ENCODE measurements at places on chromosomes 16 and 17.

DNA sequence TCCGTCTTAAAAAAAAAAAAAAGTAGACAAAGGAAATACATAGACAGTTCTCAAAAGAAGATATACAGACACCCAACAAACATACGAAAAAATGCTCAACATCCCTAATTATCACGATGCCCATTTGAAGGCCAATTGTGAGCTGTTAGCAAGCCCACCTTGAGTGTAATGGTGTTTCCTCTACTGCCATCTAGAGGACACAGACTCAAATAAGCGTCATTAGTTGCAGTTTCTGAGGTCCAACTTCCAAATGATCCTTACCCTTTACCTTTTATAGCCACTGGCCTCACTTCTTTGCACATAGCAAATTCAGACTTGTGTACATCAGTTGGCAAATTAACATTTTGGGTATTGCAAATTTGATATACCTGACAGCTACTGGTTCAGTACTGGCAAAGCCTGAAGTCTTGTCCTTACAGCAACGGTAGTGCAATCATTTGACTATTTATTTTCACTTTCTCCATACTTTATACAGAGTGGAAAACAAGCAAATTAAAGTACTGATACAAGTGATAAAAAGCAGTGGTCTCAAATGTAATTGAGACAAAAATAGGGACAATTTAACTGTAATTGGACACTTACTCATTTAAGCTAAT lies 536.3 kb upstream of the EEF2KMT start:
- no peaks in the 10 kb centered on the region for H3K27me3 ChIP-seq
- no peak for DNase-seq
- H3K4me3 ChIP-seq = no peak overlapping the region

DNA sequence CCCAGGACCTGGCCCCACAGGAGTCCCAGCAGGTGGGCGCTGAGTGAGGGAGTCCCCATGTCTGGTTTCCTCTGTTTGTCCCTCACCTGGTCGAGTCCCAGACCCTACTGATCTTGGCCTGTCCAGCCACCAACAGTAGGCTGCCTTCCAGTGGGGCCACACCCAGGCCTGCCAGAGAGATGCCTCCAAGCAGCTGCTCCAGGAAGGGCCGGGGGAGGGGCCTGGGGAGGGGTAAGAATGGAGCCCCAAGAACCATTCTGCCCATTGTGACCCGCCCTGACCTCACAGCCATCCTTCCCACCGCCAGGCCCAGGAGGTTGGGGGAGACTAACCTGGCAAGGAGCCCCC lies 736 bp downstream of the SPATA20 start:
- peak overlapping the region; percentile 93 for H3K27ac ChIP-seq
- H3K36me3 ChIP-seq = peaks cover 4% of the 10 kb centered on the region
- no peaks in the 10 kb centered on the region for H3K27me3 ChIP-seq
- peak overlapping the region; percentile 61 for H3K4me3 ChIP-seq
- peaks cover 21% of the 10 kb centered on the region for H3K4me1 ChIP-seq

GRCh38 chr17:76434870-76435269 lies 18.1 kb downstream of the UBE2O start:
- H3K27me3 ChIP-seq = no peaks in the 10 kb centered on the region
- no peak overlapping the region for H3K4me3 ChIP-seq

DNA sequence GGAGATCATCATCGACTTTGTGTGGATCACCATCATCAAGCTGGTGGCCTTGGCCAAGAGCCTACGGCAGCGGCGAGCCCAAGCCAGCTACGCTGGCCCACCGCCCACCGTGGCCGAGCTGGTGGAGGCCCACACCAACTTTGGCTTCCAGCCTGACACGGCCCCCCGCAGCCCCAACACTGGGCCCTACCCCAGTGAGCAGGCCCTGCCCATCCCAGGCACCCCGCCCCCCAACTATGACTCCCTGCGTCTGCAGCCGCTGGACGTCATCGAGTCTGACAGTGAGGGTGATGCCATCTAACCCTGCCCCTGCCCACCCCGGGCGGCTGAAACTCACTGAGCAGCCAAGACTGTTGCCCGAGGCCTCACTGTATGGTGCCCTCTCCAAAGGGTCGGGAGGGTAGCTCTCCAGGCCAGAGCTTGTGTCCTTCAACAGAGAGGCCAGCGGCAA lies 72.5 kb downstream of the COG7 start:
- no peaks in the 10 kb centered on the region for H3K27me3 ChIP-seq
- DNase-seq = no peak
- H3K36me3 ChIP-seq = no peaks in the 10 kb centered on the region
- H3K4me1 ChIP-seq = no peaks in the 10 kb centered on the region

DNA sequence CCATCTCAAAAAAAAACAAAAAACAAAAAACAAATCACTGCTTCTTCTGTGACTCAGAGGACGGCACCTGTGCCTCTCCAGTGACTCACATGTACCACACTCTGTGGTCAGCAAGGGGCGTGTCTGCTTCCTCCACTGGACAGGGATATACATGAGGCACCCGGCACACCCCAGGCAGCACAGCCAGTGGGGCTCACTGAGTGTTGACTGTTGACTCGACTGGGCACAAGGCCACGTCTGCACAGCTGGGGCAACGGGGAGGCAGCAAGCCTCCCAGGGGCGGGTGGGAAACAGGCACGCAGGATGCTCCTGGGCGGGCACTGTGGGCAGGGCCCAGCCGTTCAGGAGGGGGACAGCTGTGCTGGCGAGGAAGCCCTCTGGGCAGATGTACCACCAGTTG lies 64.1 kb downstream of the TIMM22 start:
- no peak overlapping the region for H3K4me3 ChIP-seq
- DNase-seq = no peak
- no peak overlapping the region for H3K27ac ChIP-seq
- H3K4me1 ChIP-seq = peaks cover 4% of the 10 kb centered on the region
- H3K36me3 ChIP-seq = peaks cover 50% of the 10 kb centered on the region
- no peaks in the 10 kb centered on the region for H3K27me3 ChIP-seq

GRCh38 chr17:16886655-16887322 lies 85.1 kb downstream of the TNFRSF13B start:
- H3K4me1 ChIP-seq = no peaks in the 10 kb centered on the region
- no peak overlapping the region for H3K27ac ChIP-seq
- H3K27me3 ChIP-seq = no peaks in the 10 kb centered on the region
- no peaks in the 10 kb centered on the region for H3K36me3 ChIP-seq

GRCh38 chr17:28926786-28927185 lies 23.9 kb upstream of the DHRS13 start:
- no peak overlapping the region for H3K4me3 ChIP-seq
- peaks cover 28% of the 10 kb centered on the region for H3K4me1 ChIP-seq
- no peak for DNase-seq

GRCh38 chr17:80694992-80695912 lies 150.6 kb downstream of the RPTOR start:
- H3K4me1 ChIP-seq = peaks cover 21% of the 10 kb centered on the region
- no peak overlapping the region for H3K4me3 ChIP-seq
- H3K27me3 ChIP-seq = no peaks in the 10 kb centered on the region
- DNase-seq = no peak
- no peaks in the 10 kb centered on the region for H3K36me3 ChIP-seq

DNA sequence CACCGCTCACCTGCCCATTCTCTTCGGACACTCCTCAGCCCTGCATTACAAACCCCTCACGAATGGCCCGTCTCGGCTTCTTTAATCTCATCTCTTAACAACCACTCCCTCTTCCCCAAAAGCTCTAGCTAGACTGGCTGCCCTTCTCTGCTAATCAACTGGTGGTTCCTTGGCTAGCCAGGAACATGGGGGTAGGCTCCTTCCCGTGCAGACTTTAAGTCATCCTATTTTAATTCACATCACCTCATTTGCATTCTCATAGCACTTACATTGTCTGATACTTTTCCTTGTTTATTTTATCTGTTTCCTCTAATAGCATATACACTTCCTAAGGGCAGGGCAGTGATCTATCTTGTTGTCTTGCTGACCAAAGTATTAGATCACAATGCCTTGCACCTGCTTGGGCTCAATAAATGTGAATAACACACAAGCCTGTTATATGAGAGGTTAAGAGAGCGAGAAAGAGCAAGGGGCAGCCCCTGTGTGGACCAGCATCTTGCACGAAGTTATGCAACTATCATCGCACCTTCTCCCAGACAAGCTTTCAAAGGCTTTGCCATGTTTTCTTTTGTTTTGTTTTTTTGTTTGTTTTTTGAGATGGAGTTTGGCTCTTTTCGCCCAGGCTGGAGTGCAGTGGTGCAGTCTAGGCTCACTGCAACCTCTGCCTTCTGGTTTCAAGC lies 9.8 kb downstream of the TP53 start:
- H3K27ac ChIP-seq = no peak overlapping the region
- H3K36me3 ChIP-seq = peaks cover 6% of the 10 kb centered on the region

DNA sequence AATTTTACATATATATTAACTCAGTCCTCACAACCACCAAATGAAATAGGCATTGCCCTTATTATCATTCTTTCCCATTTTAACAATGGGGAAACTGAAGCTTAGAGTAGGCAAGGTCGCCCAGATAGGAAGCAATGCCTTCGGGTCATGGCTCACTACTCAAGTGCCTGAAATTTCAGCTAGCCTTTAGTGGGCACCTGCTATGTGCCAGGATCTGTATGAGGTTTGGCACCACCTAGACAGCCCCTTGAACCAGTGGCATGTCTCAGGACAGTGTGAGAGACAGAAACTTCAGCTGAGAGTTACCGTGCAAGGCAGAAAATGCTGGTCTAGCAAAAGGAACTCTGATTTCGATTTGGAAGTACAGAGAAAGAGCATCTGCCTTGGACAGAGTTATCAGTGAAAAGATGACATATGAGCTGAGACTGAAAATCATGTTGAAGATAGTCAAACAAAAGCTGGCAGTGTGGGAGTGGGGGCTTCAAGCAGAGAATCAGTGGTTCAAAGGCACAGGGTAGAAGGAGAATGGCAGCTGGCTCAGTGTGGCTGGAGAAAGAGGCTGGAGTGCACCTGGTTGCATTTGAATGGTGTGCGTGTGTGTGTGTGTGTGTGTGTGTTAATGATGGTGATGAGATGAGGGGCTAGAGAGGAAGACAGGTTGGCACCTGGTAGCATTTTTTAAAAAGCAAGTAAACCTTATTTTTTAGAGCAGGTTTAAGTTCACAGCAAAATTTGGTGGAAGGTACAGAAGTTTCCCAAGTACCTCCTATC lies 29.1 kb downstream of the CDH13 start:
- H3K36me3 ChIP-seq = no peaks in the 10 kb centered on the region
- H3K27me3 ChIP-seq = no peaks in the 10 kb centered on the region
- H3K4me3 ChIP-seq = no peak overlapping the region
- H3K27ac ChIP-seq = no peak overlapping the region
- peaks cover 29% of the 10 kb centered on the region for H3K4me1 ChIP-seq

DNA sequence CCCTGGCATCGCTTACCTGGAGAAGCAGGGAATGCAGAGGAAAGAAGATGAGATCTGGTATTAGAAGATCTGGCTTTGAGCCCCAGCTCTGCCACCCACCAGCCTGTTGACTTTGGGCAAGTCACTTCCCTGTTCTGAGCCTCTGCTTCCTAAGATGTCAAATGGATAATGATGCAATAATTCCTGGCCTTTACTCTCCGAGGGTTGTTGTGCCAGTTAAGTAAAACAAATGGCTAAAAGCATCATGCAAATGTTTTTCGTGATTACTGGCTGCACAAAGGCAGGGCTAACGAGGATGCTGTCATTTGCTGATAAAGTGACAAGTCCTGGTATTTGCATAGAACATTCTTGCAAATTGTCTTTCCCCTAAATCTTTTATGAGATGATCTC lies 1.3 kb upstream of the ZNF821 start:
- H3K36me3 ChIP-seq = peaks cover 7% of the 10 kb centered on the region
- no peak overlapping the region for H3K27ac ChIP-seq
- no peak for DNase-seq
- no peaks in the 10 kb centered on the region for H3K27me3 ChIP-seq
- peaks cover 27% of the 10 kb centered on the region for H3K4me1 ChIP-seq
- peak overlapping the region; percentile 81 for H3K4me3 ChIP-seq

GRCh38 chr16:23382279-23382678 lies 70.7 kb downstream of the COG7 start:
- H3K4me3 ChIP-seq = no peak overlapping the region
- H3K4me1 ChIP-seq = no peaks in the 10 kb centered on the region
- H3K27ac ChIP-seq = no peak overlapping the region
- DNase-seq = no peak
- H3K36me3 ChIP-seq = no peaks in the 10 kb centered on the region
- no peaks in the 10 kb centered on the region for H3K27me3 ChIP-seq

- H3K4me3 ChIP-seq = no peak overlapping the region
- no peaks in the 10 kb centered on the region for H3K4me1 ChIP-seq
- H3K36me3 ChIP-seq = no peaks in the 10 kb centered on the region
- DNase-seq = no peak
- H3K27me3 ChIP-seq = no peaks in the 10 kb centered on the region
- H3K27ac ChIP-seq = no peak overlapping the region
Observed at GRCh38 chr17:42081516-42082129, 16.6 kb downstream of the ZNF385C start.

DNA sequence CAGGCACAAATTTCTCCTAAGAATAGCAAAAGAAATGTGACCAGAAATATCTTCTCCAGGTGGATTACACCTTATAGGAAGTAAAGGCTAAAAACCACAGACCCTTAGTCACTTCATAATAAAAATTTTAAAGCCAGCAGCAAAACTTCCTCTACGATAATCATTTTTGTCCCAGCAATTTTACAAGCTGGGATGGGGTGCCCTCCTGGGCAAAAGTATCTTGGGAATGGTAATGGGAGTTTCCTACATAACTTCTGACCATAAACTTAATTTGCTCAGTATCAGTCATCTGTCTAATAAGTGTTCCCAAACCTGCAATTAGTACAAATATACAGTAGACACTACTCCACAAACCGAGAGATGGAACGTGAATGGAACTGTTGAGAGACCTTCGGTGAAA lies 3.0 kb downstream of the PHF12 start:
- H3K4me1 ChIP-seq = peaks cover 63% of the 10 kb centered on the region

DNA sequence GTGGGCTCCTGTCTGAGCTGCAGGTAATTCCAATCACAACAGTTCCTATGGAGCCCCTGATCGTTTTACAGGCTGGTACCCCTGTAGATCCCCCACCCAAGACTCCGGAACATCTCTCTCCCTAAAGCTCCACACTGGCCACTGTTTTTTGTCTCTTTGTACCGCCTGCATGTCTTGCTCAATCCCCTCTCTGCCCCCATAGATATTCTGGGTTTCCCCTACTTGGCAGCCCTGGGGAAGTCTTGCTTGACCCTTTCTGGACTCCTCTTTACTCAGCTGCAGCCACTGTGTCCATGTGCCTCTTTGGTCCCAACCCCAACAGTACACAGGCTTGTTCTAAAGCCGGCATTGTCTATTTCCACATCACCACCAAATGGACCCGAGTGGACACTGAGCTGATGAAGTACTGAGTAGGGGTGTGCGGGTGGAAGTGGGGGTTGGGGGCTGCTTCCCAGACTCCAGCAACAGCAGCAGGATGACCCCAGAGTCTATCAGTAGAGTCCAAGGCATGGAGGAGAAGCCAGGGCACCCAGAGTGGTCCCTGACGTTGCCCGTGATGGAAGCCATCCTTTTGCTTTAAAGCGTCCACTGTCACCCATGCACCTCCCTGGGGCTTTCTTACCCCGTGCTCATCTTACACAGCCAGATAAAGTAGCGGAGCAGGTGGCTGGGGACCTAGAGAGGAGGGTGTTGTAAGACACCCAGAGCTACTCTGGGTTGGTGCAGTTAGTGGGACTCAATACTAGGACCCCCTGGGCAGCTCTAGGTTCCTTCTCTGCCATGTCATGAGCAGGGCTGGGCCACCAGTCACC lies 6.4 kb downstream of the CD300LB start:
- no peaks in the 10 kb centered on the region for H3K27me3 ChIP-seq
- no peaks in the 10 kb centered on the region for H3K36me3 ChIP-seq
- no peak overlapping the region for H3K27ac ChIP-seq

GRCh38 chr17:31469959-31470358 lies 78.5 kb downstream of the RAB11FIP4 start:
- H3K27me3 ChIP-seq = no peaks in the 10 kb centered on the region
- H3K4me3 ChIP-seq = no peak overlapping the region
- no peak overlapping the region for H3K27ac ChIP-seq
- no peaks in the 10 kb centered on the region for H3K4me1 ChIP-seq
